Stimulated activated CD4-positive, alpha-beta T cell treated with anti-CD3 and anti-CD28 coated beads, Interleukin-12 subunit alpha, Interleukin-12 subunit beta, amount 100 ng/mL, for 48 hours (primary cell): ENCODE measurements at places on chromosomes 7 and 10.

DNA sequence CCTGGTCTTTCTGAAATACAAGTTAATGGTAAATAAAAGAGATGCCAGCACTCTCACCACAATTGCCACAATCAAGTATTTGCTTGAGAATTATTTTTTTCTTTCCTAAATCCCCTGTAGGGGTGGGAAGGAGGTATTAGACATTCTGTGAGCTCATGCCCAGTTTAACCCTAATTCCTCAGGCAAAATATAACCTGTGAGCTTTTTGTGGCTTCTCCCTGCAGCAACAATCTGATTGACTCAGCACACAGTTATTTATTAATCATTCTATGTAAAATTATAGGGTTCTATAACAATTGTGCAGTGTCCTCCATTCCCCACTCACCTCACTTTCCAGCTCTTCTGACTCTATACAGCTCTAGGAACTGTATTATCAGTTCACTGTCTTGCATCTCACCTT lies 66.3 kb downstream of the GLI3 start:
- DNase-seq: no peak

- no peak for DNase-seq
These were observed 20.5 kb upstream of the PLPP4 start for GRCh38 chr10:120436439-120437112.

- no peak for DNase-seq
These were observed 3.6 kb upstream of the HTR5A start for GRCh38 chr7:155066417-155066950.

DNA sequence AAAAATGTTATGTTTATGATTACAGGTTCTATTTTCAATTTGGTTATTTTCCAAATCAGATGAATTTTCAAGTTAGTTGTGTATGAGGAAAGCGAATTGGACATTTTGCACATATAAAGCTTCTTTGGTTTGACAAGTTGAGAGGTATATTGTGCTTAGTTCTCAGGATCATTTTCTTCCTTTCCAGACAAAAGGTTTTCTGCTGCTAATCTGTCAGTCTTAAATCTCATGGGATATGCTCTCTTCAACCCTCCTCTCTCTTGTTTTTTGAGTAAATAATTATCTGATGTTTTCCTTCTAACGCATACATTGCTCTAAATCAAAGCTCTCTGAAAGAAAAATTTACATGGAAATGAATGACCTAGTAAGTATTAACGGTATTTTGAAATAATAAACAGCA lies 77.9 kb downstream of the PPP1R3A start:
- no peak for DNase-seq

DNA sequence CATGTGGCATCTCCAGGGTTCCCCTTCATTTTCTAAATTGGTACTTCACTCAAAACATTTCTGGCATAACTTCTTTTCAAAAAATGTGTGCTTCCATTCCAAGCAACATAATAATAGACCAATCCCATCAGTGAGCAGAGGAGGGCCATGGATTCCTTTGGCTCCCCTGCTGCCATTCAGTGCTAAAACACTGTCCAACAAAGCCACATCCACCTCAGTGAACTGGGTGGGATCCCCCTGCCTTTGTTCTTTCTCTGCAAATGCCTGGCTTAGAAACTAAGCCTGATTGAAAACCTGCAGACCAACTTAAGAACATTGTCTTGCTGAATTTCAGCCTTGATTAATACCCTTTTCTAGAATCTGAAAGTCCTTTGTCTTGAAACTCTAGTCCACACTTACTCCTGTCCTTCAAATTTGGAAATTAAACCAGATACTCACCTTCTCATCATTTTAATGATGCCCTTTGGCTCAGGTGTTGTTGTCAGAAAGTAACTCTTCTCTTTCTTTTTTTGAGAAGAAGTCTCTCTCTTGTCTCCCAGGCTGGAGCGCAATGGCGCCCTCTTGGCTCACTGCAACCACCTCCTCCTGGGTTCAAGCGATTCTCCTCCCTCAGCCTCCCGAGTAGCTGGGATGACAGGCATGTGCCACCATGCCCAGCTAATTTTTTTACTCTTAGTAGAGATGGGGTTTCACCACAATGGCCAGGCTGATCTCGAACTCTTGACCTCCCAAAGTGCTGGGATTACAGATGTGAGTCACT lies 132.3 kb downstream of the PLXNA4 start:
- no peak for DNase-seq

- no peak for DNase-seq
These were observed 46.8 kb upstream of the C10orf120 start for GRCh38 chr10:122746408-122746807.

GRCh38 chr7:137488038-137488437 lies 144.5 kb upstream of the PTN start:
- DNase-seq: no peak

GRCh38 chr7:131211500-131211899 lies 116.2 kb upstream of the MKLN1 start:
- DNase-seq: no peak

- no peak for DNase-seq
These were observed 1018.5 kb upstream of the PHF14 start for GRCh38 chr7:9955138-9955537.

GRCh38 chr7:94429153-94429552 lies 34.5 kb downstream of the COL1A2 start:
- DNase-seq: no peak

DNA sequence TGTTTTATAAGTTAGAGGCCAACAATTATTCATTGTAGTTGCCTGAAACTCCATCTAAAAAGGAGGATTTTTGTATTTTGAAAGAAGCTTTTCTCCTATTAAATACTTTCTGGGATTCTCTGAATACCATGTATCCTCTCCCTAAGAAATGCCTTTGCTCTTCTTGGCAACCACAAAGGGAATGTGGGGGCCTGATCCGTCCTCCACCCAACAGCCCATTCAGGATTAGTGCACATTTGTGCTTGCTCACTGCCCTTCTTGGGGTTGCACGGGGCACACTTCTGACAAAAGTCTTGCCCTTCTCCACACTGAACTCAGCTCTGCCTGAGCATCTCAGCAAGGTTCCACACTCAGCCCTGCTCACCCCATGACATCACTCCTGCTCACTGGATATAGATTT lies 194.2 kb downstream of the SLC25A13 start:
- no peak for DNase-seq

- DNase-seq: no peak
These were observed 324.6 kb downstream of the ATRNL1 start for GRCh38 chr10:115417585-115418265.
